ENCODE measurements at places on chromosomes 1 and 21.

DNA sequence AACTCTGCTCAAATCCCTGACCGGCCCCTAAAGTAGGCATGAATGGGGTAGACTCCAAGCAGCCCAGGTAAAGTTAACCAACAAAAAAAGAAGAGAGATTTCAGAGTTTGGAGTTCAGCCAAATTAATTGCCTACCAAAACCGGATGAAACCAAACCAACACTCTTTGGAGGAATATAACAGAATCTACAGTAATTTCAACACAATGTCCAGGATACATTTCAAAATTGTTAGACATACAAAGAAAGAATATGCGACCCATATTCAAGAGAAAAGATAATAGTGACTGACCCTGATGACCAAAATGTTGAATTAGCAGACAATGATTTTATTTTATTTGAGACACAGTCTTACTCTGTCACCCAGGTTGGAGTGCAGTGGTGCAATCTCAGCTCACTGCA lies 12.6 kb downstream of the IL22RA1 start:
- no peak for DNase-seq

- no peak for DNase-seq
Measured at GRCh38 chr1:217373761-217374701, 256.9 kb downstream of the GPATCH2 start.

DNA sequence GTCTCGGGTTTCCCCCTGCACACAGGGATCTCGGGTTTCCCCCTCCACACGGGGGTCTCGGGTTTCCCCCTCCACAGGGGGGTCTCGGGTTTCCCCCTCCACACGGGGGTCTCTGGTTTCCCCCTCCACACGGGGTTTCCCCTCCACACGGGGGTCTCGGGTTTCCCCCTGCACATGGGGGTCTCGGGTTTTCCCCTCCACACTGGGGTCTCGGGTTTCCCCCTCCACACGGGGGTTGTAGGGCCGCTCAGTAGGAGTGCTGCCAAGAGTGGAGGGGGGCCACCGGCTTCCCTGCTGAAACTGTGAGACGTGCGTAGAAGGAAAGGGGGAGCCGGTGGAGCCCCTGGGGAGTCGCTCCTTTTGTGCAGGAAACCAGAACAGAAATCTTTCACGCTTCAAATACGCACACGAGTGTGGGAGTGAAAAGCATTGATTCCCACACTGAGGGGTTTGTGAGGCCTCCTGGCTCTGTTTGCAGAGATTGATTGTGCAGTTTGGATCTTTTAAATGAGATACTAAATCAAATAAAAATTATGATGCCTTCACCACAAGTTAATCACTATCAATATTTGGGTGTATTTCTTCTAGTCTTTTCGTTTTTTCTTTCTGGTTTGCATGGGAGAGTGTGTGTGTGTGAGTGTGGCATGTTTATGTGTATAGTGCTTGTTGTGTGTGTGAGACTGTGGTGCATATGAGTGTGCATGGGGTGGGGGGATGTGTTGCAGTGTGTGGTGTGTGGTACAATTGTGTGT lies 54.3 kb upstream of the TRAPPC10 start:
- no peak for DNase-seq

- peak; percentile 35 for DNase-seq
Measured at GRCh38 chr1:28087614-28088167, 719 bp downstream of the EYA3 start.

DNA sequence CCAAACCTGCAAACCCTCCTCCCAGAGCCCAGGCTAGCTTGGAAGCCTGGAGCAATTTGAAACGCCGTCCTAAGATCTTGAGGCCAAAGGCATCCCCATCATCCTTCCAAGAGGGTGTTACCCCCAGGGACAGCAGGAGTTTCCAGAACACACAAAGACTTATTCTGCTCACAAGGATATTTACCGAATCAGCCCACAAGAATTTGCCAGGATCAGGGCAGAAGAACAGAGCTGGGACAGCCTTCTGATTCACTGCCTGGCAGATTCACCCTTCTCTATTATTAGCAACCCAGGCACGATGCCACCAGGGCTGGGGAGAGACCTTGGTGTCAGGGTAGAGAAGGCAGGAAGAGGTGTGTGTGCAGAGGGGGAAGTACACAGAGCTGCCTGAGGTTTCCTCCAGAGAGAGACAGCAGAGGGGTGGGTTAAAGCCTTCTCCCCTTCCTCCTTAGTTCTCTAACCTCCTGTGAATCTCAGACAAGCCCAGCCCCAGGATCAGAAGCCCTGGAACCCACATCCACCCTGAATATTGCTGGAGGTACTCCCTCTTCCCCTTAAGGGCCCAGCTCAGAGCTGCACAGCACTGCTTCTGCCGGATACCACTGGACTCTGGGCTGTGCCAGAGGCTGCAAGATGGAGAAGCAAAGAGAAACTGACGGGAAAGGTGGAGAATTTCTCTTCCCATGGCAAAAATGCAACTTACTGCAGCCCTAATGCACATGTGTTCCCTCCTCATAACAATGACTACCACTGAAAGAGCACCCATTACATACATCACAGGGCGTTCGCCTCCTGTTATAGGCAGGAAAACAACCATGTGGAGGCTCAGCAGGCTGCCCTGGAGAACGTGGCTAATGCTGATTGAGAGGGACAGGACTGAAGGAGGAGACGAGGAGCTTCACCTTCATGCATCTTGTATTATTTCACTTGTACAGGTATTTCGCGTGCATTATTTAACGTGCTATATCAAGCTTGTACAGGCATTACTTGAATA lies 61.8 kb downstream of the ITPKB start:
- no peak for DNase-seq

- no peak for DNase-seq
Measured at GRCh38 chr1:162385280-162385623, 3.7 kb downstream of the C1orf226 start.

DNA sequence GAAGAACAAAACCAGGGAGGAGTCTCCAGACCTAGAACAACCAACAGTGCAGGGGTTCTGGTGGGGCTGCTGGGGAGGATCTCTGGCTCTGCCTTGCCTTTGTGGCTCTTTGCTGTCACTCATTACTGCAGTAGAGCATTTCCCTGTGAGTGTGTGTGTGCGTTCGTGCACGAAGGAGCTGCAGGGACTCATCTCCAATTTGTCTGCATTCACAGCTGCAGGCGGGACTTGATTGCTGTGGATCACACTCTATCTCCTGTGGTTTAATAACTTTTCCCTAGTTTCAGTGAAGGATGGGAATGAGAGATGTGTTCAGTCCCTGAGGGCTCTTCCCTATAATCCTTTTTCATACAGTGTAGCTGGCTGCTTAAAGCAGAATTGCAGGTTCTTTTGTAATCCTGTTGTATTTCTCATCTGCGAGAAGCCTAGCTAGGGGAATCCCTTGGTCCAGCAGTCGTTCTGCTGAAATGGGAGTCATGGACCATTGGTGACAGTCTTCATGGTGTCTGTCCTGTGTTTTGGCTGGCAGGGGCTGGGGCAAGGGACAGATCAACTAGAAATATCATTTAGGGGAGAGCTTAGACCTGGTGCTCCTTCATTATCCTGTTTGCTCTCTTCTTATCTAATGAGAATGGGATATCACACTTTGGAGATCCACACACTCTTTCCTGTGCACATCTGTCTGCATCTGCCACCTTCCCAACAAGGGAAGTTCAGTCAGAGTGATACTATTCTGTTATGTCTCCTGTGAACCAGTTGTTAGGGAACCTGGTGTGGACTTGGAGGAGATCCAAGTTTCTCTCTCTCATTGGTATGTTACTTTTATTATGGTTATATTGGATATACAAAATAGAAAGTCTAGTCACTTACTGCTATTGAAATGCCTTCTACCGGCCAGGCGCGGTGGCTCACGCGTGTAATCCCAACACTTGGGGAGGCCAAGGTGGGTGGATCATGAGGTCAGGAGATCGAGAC lies 3.0 kb downstream of the PCP4L1 start:
- DNase-seq, result no peak

DNA sequence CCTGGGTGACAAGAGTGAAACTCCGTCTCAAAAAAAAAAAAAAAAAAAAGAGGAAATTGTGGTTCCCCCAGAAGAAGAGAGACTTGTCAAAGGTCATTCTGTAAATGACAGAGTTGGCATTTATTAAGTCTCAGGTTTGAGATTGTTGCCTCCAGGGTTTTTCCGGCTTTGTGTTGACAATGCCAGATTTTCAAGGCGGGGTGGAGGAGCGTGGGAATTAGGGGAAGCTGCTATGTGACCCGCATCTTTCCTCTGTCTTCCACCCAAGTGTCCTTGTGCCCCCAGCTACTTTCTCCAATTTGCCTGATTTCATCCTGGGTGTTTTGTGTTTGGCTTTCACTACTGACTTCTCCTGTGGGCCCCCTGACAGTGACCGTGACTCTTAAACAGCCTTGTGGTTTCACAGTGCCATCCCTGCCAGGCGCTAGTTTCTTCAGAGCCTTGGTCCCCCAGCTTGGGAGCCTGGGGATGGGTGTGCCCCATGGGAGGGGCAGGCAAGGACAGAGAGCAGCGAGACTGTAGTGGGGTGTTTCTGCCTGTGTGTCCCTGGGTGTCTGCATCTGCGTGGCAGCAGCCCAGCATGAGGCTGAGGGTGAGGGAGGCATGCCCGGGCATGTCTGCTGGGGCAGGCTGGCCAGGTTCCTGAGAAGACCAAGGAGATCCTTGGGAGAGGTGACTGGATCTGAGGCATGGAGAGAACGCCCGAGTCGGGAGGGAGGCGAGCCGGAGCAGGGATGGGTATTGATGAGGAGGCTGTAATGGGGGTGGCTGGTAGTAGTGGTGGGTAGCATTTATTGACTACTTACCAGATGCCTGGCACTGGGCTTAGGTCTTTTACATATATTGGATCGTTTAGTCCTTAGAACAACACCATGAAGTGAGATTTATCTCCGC lies 46.3 kb downstream of the IER5 start:
- no peak for DNase-seq

DNA sequence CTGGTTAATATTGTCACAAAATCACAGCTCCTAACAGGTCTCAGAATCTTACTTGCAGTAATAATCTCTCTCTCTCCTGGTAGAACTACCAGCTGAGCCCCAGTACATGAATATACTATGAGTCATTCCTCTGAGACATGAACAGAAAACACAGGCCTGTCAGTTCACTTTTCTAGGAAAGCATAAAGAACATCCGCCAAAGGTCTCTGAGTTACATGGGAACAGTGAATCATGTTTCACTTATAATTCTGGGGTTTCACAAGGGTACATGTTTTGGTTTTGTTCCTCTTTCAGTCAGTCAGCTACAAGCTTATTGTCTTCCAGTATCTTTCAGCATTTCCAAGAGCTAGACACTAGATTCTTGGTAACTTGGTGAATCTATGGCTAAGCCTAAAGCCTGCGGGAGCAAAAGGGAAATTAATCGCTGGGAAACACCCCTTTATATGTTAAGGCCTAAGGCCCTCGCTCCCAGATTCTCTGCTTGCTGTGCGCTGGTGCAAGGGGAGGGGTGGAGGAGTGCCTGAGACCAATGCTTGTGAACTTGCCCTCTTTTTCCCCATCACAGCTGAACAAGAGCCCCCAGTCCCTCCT lies 31.7 kb downstream of the IFNGR2 start:
- DNase-seq, result no peak

GRCh38 chr1:13577846-13578245 lies 5.8 kb upstream of the PDPN start:
- DNase-seq, result no peak

GRCh38 chr1:117416546-117417125 lies 49.4 kb downstream of the MAN1A2 start:
- DNase-seq, result no peak

DNA sequence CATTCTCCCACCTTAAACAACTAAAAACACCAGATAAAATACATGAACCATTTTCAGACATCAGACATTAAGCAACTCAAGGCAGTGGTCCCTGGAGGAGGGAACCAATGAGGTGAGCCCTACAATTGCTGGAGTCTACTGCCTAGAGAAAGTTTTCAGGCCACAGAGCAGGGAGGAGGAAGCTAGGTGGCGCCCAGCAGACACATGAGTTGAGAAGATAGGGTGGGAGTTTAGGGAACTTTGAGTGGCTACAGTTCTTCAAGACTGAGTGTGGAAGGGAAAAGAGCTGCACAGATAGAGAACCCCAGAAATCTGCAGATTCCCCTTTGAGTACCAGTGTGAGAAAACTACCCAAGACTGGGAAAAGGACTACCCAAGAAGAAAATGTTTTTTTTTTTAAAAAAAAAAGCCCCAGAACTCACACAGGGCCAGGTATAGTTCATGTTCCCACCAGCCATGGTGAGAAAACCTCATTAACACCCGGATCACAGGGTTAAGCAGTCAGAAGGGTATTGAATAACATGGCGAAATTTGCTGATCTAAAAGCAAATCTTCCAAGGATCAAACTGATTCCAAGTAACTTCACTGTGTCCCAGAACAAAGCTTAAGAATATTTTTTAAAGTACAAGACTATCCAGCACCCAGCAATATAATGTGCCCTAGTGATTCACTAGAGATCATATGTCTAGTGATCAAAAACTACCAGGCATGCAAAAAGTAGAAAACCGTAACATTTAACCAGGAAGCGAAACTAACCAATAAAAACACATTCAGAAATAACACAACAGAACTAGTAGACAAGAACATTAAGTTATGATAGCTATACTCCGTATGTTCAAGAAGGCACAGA lies 12.0 kb downstream of the ALDH9A1 start:
- DNase-seq, result no peak

- no peak for DNase-seq
Measured at GRCh38 chr1:220711056-220711809, 21.1 kb downstream of the C1orf115 start.

- peak; percentile 85 for DNase-seq
Measured at GRCh38 chr1:161098210-161099068, at the start of gene KLHDC9. Gene KLHDC9 (plus strand): TSS chr1:161098361. CDS start chr1:161098536, 175 bp downstream.

DNA sequence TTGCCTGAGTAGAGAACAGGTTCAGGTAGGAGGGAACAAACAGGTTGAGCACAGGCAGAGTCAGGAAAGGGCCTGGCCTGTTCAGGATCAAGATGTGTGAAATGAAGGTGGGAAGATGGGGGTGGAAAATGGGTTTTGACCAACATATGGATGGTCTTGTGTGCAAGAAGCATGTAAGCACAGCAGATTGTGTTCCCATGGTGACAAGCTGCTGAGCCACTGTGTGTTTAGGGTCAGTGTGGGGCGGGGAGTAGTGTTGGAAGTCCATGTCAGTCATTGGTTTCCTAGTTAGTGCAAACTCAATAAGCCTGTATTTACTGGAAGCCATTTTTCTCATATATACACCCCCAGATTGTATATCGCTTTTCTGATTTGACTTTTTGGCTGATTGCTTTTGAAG lies 111.9 kb downstream of the CAMTA1 start:
- no peak for DNase-seq

GRCh38 chr21:33441489-33442477 lies 38.0 kb downstream of the TMEM50B start:
- DNase-seq, result peak; percentile 77

- no peak for DNase-seq
Measured at GRCh38 chr1:84430546-84430945, 32.3 kb downstream of the DNASE2B start.

- DNase-seq, result no peak
Measured at GRCh38 chr21:34348890-34349519, 14.8 kb upstream of the KCNE2 start.

DNA sequence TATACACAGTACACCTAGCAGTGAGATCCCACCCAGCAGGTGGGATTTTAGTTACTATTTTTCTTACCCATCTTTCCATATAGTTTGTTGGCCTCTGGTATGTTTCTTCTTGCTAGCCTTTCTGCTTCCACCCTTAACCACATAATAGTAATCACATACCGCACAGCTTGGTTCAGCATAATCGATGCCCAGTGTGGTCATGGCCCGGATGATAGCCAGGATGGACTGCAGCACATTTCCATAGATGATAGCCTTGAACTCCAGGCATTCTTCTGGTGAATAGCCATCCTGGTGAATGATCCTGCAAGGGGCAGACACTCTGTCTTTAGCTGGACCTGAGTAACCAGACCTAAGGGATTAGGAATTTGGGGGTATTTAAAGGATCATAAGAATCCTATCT lies 9.5 kb downstream of the GNAT2 start:
- DNase-seq, result no peak
